ENCODE measurements at places on chromosomes 7 and 10. TPM values are rescaled to one million over a fixed set of nuclear protein-coding genes. Genes with fewer than 3 reads are reported as not detected.

Gene FAM180A
- total RNA-seq, result not detected

GRCh38 chr7:27723085-27723484 is 16.9 kb upstream of the TAX1BP1 start:
- no peak for DNase-seq

DNA sequence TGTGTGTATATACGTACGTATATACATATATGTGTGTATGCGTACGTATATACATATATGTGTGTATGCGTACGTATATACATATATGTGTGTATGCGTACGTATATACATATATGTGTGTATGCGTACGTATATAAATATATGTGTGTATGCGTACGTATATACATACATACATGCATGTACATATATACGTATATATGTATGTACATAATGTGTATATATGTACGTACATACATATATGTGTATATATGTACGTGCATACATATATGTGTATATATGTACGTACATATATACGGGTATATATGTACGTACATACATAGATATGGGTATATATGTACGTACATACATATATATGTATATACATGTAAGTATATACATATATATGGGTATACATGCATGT is 332.1 kb downstream of the CRPPA start:
- DNase-seq, result no peak

- DNase-seq, result no peak
These were observed 173.0 kb upstream of the LANCL2 start for GRCh38 chr7:55191926-55192692.

DNA sequence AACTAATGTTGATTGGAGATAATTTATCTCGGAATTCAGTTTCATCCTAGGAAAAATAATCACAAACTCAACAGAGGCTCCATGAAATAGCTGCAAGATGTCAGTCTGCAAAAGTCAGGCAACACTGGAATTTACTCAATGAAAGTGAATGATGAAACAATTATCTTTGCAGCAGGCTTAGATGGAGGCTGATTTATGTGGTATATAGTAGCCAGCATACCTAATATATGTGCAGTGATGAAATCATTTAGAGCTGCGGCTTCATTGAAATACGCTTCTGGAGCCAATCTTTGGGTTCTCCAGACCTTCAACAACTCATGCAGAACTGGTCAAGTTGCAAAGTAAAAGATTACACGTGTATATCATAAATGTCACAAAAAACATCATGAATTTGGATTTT is 113.3 kb downstream of the ITGA8 start:
- no peak for DNase-seq

Gene FLNC
- total RNA-seq, result not detected

Gene NYAP1
- not detected for total RNA-seq

DNA sequence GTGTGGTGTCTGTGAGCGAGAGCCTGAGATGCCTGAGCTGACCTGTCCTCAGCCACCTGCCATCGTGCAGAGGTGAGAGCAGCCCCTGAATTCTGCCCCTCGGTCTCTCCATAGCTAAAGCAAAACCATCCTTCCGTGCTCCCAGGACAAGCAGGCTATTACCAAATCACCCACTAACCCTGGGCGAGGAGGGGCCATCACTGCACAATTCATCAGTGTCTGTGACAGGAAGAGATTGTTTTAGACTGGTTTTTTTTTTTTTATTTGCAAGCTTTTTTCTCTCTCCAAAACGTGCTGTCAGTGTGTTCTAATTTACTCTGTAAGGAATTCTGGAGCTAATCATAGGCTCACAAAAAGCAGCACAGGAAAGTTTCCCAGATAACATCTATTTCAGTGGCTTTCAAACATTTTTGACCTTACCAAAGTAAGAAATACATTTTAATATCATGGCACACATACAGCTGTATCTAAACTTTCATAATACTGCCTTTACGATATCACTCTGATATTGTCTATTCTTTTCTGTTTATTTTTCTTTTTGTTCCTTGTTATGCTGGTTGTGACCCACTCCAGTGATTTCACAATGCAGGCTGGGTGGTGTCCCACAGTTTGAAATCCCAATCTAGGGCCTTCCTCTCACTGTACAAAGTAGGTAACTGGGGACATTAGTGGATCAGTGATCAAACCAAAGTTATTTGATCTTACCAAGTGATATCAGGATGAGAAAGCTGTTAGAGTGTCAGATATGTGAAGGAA is 62.8 kb downstream of the EGFR start:
- no peak for DNase-seq

- DNase-seq, result no peak
These were observed 65.0 kb downstream of the STK17A start for GRCh38 chr7:43647673-43648472.

Gene PNLIPRP2
- total RNA-seq, result not detected

Gene HACD1
- 2.6 TPM for total RNA-seq

- no peak for DNase-seq
These were observed 51.4 kb downstream of the GATA3 start for GRCh38 chr10:8105932-8106331.

Gene SLC26A5
- not detected for total RNA-seq

Gene PAX4
- not detected for total RNA-seq

GRCh38 chr10:69242040-69242851 is 22.1 kb downstream of the HKDC1 start:
- DNase-seq, result no peak

DNA sequence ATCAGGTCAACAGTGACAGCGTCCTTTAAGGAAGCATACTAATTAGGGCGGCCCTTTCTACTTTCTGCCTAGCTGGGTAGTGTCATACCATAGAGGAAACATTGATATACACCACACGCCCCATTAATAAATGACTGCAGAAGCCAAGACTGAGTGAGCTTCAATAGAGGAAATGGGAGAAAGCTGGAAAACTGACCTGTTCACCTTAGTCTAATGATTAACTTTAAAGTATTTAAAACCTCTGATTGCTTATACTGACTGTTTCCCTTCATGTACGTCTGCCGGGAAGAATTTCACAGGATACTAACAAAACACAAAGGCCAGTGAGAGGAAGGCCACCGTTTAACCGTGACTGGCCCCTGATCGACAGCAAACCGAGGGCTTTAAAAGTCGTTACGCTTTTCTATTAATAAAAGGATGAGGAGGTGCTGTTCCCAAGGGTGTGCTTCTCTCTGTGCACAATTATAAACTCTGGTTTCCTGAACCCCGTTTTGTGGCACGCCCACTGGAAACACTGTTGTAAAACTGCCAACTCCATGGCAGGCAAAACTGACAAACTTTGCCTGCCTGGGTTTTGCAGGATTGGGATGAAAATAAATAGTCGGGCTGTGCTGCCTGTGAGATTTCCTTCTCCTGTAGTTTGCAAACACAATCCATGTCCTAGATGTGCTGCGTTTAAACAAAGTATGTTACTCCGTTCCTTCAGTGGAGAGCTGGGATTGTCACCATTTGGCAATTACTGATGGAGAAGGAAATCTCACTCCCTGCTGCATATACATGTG is 137.6 kb downstream of the NRP1 start:
- no peak for DNase-seq

Gene DGKI
- total RNA-seq, result not detected

Gene PON3
- not detected for total RNA-seq

GRCh38 chr7:3859431-3859830 is 558.4 kb downstream of the SDK1 start:
- no peak for DNase-seq

DNA sequence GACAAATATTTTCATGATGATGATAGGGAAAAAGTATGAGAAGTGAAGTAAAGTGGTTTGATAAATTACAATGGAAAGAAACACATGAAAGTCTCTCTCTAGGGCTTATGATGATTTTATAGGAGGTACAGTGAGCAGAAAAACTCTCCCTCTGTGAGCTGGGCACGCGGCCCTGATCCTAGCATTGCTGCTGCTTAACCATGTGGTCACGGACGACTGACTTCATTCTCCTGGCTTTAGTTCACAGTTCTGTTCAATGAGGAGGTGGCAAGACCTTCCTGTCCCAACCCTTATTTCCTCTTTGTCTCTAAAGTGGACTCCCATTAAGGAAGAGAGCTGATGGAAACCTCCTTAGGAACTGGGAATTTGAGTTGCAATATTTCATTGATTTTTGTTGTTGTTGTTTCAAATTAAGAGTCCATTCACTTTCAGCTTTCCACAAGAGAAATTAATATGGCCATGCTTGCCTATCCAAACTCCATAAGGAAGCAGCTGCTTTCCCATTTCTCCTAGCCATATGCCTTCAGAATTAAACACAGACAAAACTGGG is 8.2 kb upstream of the PON3 start:
- no peak for DNase-seq

Gene RABGEF1
- total RNA-seq, result 21.1 TPM
